Stimulated activated CD4-positive, alpha-beta T cell treated with anti-CD3 and anti-CD28 coated beads, TNF-alpha, amount 100 ng/mL, for 4 hours (primary cell): ENCODE measurements at places on chromosomes 13 and 19.

DNA sequence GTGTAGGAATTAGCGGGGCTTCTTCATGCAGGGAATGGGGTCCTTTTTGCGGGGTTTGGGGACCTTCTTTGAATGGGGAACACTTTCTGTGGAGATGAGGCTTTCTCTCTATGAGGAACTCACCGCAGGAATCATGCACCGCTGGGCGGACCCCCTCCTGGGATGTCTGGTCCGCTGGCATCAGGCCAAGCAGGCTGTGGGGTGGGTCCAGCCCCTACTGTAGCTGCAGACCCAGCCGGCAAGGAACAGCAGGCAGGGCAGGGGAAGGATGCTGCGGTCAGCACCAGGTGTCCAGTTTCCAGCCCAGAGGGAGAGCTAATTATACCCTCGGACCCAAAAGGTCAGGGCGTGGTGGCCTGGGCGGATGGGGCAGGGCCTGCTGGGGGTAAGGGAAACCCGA, 1.8 kb downstream of the MYBPC2 start:
- no peak for DNase-seq

DNA sequence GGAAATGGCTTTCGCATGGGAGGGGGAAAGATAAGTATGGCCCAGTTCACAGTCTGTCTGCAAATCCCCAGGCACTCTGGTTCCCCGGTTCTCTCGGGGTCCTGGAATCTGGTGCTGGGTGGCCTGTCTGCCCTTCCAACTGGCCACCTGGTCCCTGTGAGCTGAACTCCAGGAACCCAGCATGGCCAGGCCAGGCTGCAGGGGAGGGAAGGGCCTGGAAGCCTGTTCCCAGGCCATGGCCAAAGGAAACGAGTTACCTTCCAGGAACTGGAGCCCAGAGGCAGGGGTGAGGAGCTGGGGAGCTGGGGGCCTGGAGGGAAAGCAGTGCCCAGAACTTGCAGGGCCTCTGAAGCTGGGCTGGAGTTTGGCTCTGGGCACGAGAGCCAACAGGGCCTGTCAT, 19.1 kb upstream of the PNMA8C start:
- DNase-seq, result no peak

DNA sequence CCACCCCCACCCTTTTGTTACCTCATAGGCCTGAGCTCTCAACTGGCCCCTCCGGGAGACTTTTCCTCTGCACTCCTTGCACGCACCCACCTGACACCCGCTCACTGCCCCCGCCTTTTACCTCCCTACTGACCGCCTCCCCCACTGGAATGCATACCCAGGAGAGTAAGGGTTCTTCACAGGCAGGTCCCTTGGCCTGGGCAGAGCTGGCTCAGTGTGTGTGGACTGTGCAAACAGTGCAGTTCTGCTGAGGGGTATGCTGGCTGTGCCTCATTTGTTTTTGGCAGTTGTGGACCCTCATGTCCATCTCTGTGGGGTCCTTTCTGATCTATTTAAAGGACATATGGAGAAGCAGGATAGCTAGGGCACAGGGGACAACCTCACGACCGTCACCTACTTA, 5.0 kb downstream of the ZSCAN18 start:
- no peak for DNase-seq

DNA sequence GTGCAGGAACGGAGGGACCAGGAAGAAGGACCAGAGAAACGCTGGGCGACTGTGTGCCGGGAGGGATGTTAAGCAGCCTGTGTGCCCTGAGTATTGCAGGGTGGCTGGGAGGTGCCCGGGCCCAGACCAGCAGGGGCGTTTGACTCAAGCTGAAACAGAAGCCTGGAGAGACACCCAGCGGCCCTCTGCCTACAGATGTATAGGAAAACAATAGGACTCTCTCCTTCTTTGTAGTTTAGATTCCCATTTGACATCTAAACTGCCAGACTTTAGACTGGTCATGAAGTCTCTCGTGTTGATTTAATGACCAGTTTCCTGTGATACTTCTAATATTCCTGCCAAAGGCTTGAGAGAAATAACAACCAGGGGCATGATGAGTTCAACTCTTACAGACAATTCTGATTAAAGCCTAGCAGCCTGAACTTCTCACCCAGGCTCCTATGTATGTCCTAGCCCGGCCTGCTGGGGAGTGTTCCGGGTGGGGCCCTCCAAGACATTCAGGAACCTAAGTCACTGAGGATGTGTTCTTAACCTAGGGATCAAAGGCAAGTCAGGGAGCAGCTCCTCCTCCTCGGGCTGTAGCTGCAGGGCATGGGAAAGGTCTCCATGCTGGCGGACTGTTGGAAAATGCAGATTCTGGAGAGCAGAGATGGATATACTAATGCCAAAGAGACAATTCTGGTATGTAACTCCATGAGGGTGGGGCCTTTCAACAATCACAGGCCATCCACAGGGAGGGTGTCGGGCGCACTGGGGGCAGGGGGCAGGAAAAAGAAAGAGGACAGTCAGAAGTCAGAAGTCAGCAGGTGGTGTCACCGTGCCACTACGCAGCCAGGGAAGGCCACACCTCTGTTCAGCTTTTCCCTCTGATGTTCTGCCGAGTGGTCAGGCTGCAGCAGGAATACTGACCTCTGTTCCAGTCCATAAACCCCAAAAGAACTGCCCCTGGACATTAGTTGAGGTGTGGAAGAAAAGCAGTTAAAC, 131.8 kb downstream of the STARD13 start:
- DNase-seq, result no peak
